H7 (cell line): ENCODE measurements at places on chromosomes 7 and 10.
A peak's percentile ranks its signal among the peaks of the same experiment; 100 is the strongest.

DNA sequence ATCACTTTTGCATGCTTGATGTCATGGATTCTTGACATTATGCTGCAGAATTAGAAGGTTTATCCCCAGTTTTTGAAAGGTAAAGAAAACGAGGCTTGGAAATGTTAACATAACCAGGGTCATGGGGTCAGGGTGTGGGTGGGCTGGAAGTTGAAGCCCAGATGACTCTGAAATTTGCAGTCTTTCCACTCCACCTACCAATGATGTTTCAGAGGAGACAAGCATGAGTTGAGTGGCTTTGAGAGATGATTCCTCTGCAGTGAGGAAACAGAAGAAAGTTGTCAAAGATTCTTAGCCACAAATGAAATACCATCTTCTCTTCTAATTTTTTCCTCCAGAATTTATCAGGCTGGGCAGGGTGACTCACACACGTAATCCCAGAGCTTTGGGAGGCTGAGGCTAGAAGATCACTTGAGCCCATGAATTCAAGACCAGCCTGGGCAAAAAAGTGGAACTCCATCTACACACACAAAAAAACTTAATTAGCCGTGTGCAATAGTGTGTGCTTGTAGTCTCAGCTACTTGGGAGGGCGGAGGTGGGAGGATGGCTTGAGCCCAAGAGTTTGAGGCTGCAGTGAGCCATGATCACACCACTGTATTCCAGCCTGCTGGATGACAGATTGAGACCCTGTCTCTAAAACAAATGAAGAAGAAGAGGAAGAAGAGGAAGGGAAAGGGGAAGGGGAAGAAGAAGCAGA, 239.1 kb upstream of the AUTS2 start:
- no peak for DNase-seq

DNA sequence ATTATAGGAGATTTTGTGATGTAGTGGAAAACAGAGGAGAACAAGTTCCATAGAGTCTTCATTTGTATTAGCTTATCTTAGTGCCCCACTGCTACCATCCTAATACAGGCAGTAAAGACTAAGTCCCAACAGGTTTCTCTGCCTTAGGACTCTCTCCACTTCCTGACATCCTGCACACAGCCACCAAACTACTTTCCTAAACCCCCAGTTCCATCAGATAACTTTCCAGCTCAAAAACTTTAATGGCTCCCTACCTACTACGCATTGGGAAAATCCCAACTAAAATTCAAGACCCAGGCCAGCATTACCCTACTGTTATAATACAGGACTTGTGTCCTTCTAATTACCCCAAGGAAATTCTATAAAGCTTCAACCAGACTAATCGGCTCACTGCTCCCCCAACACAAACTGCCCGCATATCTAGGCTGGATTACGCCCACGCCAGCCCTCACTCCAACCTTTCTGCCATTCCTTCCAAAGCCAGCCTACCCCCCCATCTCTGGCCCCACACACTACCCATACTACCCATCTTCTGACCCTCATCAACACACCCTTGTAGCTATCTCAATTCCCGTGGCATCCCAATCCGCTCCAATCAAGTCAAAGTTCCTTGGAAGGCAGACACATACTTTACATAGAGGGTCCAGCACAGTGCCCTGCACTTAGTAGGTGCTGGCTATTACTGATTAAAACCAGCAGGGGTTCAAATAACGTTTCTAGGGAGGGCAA, 1.4 kb downstream of the IDE start:
- DNase-seq, result peak; percentile 37

GRCh38 chr10:126972635-126973414, 67.6 kb downstream of the DOCK1 start:
- no peak for DNase-seq

DNA sequence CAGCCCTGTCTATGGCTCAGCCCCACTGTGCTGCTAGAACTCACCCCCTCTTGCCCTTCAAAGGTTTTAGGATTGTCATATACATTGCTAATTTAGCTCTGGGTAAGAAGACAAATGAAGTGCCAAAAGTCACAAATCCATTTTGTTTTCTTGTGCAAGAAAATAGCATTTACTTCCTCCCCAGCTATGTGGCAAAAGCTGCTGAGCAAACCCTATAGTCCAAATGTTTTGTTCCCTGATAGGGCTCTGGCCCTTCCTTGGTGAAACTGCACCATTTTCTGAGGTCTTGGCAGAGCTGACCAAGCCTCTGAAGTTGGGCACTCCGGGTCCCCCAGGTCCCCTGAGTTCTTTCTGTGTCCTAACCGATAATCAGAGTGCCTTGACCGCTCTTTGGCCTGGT, 84.1 kb upstream of the GJD4 start:
- DNase-seq, result no peak

GRCh38 chr7:122528879-122529481, 169.9 kb downstream of the RNF133 start:
- DNase-seq, result no peak

- peak; percentile 91 for DNase-seq
Observed at GRCh38 chr7:1530946-1531262, 402 bp downstream of the MAFK start.

DNA sequence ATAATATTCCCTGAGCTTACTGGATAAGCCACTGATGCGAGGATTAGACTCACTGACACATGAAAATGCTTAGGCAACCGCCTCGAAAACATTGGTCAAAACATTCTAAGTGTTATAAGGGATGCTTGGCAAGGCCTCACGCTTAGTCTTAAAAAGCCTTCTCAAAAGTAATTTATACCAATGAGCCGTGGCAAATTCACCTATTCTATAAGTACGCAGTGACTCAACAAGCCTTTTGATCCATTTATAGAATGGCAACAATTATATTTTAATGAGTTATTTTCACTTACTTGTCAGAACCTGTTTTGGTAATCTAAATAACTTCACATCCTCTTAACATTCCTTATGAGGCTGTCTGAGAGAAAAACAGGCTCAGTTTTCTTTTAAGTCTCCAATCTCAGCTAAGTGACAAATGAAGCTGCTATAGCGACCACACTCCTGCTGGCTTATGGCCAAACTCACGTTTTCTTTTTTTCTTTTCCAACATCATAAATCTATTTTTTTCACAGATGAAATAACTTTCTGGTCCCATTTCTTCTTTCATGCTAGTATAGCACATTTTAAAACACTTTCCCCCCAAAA, 121.2 kb upstream of the AFAP1L2 start:
- no peak for DNase-seq

DNA sequence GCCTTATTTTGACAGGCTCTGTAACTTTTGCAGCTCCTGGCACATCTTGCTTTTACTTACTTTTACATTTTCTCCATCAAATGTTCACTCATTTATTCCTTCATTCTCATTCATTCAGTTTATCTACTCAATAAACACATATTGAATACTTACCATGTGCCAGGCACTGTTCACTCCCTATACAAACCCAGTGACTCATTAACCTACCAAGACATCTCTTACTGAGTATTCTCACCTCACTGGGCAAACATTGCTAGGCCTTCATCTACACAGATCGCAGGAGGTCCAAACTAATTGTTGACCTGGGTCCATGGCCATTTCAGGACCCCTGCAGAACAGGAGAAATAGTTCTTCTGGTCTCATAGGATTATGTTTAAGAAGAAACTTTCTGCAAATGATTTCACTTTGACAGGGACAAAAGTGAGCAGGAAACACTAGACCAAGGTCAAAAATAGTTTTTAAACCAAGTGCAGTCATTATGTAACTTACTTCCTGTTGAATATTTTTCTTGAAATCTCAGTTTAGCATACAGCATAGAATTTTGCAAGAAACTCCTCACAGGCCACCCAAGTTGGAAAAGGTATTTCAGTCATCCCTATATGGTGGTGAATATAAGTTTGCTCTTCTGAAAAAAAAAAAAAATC, 17.6 kb downstream of the SLC26A4 start:
- DNase-seq, result no peak
